DMS153 (cell line): ENCODE measurements at places on chromosomes 1 and 21.

- no peak for DNase-seq
Observed at GRCh38 chr1:33045814-33046213, 9.1 kb upstream of the AK2 start.

DNA sequence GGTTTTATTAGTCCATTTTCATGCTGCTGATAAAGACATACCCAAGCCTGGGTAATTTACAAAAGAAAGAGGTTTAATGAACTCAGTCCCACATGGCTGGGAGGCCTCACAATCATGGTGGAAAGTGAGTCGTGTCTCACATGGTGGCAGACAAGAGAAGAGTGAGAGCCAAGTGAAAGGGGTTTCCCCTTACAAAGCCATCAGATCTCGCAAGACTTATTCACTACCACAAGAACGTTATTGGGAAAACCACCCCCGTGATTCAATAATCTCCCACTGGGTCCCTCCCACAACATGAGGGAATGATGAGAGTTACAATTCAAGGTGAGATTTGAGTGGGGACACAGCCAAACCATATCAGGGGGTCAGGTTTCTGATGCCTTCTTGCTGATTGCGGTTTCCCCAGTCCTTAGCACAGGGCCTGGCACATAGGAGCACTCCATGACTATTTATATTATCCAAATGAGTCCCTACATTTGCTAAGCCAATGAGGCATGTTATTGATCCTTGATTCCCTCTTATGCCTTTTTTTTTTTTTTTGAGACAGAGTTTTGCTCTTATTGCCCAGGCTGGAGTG is 35.3 kb upstream of the PAXBP1 start:
- no peak for DNase-seq

- DNase-seq, result peak; percentile 80
Observed at GRCh38 chr1:39720094-39720999, 18.3 kb upstream of the PPIE start.

DNA sequence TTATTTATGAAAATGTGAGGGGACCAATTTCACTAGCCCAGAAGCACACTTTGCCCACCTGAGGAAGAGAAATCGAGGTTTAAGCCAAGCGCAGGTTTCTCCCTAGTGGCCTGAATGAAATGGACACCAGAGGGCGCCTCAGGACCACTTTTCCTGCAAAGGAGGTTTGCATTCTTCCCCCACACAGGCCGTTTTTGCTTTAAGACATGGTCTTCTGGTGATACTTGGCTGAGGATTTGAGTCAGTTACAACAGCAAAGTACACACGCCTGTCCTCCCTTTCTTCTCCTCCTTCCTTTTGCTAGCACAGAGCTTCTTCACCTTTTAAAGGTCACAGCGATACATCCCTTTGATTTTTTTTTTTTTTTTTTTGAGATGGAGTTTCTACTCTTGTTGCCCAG is 5.4 kb downstream of the PLA2G2E start:
- peak; percentile 12 for DNase-seq

- DNase-seq, result no peak
Observed at GRCh38 chr21:44057055-44057454, 44.9 kb downstream of the TRAPPC10 start.

DNA sequence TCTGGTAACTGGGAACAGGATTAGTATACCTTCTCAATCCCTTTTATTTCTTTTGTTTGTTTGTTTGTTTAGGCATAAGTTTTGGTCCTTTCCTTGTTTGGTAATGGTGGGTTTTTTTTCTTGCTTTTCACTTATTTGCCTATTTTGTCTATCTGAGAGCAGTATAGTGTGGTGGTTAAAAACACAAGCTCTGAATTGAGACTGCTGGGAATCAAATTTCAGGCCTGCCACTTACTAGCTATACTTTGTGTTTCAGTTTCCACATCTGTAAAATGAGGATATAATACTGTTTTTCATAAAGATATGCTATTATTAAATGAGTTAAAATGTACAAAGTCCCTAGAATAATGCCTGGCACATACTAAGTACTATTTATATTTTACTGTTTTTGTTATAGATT is 81.6 kb upstream of the IVNS1ABP start:
- DNase-seq, result no peak

DNA sequence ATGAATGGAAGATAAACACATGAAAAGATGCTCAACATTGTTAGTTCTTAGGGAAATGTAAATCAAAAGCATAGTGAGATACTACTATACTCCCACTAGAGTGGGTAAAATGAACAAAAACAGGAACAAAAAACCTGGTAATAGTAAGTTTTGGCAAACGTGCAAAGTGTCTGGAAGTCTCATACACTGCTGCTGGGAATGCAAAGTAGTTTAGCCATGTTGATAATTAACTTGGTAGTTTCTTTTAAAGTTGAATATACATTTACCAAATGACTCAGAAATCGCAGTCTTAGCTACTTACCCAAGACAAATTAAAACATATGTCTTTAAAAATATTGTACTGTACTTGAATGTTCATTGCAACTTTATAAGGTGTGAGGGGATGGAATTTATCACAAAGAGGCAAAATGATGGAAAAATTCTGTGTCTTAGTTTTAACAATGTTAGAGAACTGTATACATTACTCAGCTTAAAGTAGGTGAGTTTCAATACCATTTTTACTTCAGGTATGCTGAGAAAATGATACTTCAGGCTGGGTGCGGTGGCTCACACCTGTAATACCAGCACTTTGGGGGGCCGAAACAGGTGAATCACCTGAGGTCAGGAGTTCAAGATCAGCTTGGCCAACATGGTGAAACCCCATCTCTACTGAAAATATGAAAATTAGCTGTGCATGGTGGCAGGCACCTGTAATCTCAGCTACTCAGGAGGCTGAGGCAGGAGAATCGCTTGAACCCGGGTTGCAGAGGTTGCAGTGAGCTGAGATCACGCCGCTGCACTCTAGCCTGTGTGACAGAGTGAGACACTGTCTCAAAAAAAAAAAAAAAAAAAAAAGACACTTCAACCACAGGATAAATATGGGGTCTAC is 102.3 kb downstream of the PDE4B start:
- DNase-seq, result no peak

- DNase-seq, result no peak
Observed at GRCh38 chr1:37998913-37999429, 6.3 kb downstream of the FHL3 start.

GRCh38 chr21:45018131-45019075 is 56.0 kb upstream of the ADARB1 start:
- no peak for DNase-seq

GRCh38 chr1:219066631-219067349 is 106.9 kb upstream of the LYPLAL1 start:
- no peak for DNase-seq

DNA sequence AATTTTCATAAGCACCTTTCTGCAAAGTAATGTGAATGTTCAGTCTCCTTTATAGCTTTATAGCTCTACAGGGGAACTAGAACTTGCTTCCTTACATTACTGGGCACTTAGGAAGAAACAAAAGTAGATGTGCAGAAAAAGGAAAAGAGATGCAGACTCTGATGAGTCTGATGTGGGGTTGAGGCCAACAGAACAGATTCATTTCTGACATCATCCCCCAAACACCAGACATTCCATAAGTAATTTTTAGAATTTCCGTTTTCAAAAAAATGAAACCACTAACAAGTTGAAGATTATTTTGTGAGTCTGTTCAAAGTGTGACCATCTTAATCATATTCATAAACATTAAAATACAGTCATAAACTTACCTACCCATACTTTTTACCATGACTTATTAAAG is 96.0 kb downstream of the NRIP1 start:
- no peak for DNase-seq

DNA sequence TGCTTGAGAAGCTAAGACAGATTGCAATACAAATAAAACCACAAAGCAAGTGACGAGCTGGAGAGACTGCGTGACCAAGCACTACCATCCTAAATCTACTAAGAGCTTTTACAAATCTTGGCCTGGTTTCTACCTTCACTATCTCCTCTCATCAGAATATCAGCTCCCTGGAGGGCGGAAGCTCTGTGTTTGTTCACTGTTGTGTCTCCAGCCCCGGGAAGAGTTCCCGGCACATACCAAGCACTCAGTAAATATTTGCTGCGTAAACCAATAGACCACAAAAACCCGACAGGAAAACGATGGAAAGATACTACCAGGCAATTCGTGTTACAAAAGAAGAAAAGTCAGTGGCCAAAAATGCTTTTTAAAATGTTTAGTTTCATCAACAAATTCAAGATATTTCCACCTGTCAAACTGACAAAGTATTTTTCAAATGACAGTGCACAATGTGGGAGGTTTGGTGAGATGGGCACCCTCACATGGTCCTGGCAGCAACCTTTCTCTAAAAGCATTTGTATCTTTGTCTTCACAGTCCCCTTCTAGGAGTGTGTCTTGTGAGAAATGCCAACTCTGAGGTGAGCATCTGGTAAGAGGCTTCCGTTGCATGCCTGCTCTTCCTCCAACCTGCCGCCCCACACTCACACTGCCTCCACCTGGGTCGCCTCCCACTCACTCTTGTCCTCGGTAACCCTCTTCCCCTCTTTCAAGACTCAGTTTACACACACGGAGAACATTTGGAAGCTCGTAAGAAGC is 34.7 kb downstream of the SLC1A7 start:
- peak; percentile 28 for DNase-seq

GRCh38 chr1:242586360-242586680 is 61.8 kb upstream of the PLD5 start:
- DNase-seq, result no peak

GRCh38 chr1:22327411-22327810 is 124.2 kb upstream of the ZBTB40 start:
- no peak for DNase-seq

GRCh38 chr1:196660852-196661251 is 9.0 kb downstream of the CFH start:
- peak; percentile 19 for DNase-seq

DNA sequence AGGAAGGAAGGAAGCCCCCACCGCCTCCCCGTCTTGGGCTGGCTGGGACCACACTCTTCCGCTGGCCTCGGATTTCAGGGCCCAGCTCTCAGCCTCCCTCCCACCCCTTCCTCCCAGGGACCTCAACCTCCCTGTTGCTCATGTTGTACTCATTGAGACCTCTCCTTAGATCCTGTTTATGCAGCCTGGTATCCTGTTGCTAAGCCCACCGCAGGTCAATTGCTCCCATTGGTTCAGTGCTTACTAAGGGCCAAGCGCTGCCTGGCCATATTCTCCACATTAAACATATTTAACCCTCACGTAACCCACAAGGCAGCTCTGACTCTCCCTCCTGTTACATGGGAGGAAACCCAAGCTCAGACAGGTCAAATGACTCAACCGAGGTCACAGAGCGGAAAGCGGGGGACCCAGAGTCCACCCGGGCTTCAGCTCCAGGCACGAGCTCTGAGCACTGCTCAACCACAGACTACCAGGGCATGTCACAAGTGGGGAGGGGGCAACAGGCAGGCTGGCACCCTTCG is 23.2 kb upstream of the H6PD start:
- no peak for DNase-seq

DNA sequence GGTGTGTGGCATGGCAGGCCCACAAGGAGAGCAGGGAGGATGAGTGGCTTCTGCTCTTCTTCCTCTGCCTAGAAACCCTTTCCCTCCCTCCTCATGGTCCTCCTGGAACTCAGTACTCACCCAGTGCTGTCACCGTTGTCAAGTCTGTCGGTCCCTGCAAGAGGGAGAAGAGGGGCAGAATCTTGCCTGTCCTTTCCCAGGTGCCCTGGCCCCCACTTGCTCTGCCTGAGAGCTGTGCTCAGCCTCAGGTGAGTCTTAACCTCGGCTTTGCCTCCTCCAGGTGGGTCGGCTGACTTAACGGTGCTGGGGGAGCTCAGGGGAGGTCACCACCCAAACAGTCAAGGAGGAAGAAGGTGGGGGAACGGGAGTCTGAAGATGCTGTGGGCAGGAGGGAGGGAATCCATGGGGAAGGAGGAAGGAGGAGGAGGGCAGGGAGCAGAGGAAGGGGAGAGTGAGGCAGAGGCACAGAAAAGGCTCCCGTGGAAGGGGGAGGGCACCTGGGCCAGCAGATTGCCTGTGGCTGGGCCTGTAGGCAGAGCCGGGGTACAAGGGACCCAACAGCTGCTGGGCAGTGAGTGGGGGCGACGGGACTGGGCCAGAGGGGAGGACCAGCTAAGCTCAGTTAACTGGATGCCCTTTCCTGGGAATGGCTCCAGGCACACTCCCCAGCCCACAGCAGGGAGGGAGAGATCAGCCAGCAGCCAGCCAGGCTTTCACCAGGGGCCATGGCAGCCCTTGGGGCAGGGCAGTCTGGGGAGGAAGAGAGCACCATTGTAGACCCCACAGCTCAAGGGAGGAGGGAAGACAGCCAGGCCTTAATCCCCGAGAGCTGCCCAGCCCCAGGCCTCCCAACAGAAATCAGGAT is 26.3 kb downstream of the CTNNBIP1 start:
- DNase-seq, result no peak

DNA sequence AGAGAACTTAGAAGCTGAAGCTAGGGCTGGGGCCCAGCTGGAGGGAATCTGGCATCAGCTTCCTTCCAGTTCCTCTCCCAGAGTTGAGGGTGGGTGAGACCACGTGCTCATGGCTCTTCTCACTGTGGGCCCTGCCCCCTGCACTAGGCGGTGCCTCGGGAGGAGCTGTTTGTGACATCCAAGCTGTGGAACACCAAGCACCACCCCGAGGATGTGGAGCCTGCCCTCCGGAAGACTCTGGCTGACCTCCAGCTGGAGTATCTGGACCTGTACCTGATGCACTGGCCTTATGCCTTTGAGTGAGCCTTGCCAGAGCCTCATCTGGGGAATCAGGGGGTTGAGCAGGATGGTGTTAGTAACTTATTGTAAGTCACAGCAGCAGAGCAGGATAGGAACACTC is 16.1 kb downstream of the AKR1A1 start:
- DNase-seq, result no peak

DNA sequence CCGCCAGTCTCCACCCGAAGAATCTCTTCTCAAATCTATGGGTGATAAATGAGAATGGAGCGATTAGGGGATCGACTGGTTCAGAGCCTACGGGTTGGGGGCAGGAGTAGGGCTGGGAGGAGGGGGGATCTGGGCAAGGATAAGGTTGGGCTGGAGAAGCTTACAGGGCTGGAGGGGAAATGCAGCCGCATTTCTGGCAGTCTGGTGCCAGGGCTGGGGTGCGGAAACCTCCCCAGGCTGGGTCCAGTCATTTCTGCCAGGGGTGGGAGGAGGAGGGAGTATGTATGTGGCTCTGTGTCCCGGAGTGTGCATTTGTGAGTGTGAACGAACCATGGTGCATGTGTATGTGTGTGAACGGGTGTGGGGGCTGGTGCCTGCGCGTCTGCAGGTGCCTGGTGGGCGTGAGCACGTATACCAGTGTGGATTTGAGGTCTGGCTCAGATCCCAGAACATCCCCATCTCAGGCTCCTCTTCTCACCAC is 10.2 kb downstream of the C1orf216 start:
- DNase-seq, result peak; percentile 71

DNA sequence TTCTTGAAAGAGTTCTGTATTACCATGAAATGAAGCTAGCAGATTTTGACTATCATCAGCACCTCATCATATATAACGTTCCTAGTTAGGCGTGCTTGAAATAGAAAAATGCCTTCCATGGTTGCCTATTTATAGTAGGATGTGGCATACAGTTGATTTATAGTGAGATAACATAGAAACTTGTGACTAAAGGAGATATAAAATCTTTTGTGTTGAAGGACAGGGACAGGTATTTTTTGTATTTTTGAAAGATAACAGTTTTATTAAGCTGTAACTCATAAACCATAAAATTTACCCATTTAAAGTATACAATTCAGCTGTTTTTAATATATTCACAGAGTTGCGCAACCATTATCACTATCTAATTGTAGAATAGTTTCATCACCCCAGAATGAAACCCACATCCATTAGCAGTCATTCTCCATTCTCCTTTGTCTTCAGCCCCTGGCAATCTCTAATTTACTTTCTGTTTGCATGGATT is 19.3 kb downstream of the SPEN start:
- no peak for DNase-seq

GRCh38 chr1:160608514-160608913 is 29.2 kb upstream of the CD84 start:
- no peak for DNase-seq

- peak; percentile 17 for DNase-seq
Observed at GRCh38 chr1:52403566-52404115, 582 bp downstream of the ORC1 start.
